ENCODE measurements at places on chromosomes 16 and 17.

DNA sequence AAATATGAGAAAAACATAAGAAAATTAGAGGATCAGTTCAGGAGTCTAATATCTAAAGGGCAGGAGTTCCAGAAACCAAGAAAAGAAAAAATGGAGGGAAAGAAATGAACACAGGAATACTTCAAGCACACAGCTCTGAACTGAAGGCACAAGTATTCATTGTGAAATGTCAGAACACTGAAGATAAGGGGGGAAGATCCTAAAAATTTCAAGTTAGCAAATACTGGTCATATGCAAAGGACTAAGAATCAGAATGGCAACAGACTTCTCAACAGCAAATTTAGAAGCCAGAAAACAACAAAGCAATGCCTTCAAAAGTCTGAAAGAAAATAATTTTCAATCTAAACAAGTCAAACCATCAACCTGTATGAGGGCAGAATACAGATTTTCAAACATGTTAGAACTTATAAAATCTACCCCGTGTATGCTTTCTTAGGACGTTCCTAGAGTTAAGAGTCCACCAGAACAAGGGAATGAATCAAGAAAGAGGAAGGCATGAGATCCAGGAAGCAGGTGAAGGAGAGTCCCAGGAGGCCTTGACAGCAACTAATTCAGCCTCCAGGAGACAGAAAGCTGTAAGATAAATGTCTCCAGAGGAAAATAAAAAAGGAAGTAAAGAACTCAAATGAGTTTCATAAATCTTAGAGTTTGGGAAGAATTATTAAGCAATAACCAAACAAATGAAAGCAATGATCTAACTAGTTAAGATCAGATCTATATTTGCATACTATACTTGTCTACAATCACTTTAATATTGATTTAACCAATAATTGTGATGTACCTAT lies 2.8 kb downstream of the BRD7 start:
- peaks cover 42% of the 10 kb centered on the region for H3K36me3 ChIP-seq
- H3K27me3 ChIP-seq: no peaks in the 10 kb centered on the region
- H3K27ac ChIP-seq: peak overlapping the region; percentile 47
- H3K4me3 ChIP-seq: peak overlapping the region; percentile 9

DNA sequence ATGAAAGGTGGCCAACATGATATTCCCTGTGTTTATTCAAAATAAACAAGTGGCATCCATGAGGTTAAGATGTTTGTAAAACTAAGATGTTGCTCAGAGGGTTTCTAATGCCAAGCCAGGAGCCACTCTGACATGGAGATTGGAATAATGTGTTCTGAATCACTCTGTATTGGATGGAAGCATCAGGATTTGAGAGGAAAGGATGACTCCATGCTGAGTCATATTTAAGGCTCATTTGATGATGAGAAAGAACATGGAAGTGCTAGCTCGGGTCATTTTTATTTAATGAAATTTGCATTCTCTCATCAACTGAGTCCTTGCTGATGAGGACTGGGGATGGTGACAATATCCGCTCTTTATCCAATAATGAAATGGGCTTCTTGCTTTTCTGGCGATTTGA lies 6.2 kb downstream of the VAT1L start:
- H3K4me3 ChIP-seq: no peak overlapping the region
- no peak for DNase-seq
- no peaks in the 10 kb centered on the region for H3K4me1 ChIP-seq
- no peaks in the 10 kb centered on the region for H3K36me3 ChIP-seq
- H3K27me3 ChIP-seq: peaks cover 37% of the 10 kb centered on the region

DNA sequence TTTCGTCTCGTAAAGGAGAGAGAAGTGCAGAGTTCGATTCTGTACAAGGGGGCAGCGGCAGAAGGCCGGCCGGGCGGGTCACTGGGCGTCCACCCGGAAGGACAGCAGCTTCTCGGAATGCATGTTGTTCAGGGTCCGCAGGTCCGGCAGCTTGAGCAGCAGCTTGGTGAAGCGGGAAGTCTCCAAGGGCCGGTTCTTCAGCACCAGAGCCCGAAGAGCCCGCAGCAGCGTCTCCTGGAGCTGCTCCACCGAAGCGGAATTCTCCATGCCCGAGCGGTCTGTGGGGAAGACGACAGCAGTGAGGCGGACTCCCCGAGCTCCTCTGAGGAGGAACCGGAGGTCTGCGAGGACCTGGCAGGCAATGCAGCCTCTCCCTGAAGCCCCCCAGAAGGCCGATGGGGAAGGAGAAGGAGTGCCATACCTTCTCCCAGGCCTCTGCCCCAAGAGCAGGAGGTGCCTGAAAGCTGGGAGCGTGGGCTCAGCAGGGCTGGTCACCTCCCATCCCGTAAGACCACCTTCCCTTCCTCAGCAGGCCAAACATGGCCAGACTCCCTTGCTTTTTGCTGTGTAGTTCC lies 7.3 kb downstream of the NR1D1 start:
- peaks cover 42% of the 10 kb centered on the region for H3K4me1 ChIP-seq
- DNase-seq: no peak
- peaks cover 40% of the 10 kb centered on the region for H3K36me3 ChIP-seq
- H3K27ac ChIP-seq: no peak overlapping the region
- H3K4me3 ChIP-seq: no peak overlapping the region

- H3K4me3 ChIP-seq: no peak overlapping the region
- DNase-seq: no peak
- no peak overlapping the region for H3K27ac ChIP-seq
- H3K4me1 ChIP-seq: peaks cover 9% of the 10 kb centered on the region
- H3K27me3 ChIP-seq: peaks cover 29% of the 10 kb centered on the region
Observed at GRCh38 chr17:45950888-45951287, 48.2 kb upstream of the STH start.

DNA sequence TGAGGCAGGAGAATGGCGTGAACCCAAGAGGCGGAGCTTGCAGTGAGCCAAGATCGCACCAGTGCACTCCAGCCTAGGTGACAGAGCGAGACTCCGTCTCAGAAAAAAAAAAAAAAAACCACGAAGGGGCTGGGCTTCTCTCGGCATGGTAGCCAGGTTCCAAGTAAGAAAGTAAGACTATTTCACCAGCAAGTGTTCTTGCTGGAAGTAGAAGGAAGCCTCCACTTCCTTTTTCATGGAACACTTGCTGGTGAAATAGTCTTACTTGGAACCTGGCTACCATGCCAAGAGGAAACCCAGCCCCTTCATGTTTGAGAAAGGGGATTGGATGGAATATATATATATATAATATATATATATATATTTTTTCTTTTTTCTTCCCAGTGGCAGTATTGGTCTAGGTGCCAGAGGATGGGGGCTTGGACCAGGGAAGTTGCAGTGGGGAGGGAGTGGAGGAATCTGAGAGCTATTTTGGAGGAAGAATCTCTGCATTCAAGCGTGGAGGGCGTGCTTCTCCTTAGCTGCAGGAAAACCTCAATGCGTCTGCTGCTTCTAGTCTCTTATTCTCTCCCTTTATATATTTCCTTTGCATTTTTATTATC lies 7.2 kb upstream of the N4BP1 start:
- H3K36me3 ChIP-seq: no peaks in the 10 kb centered on the region
- H3K27ac ChIP-seq: no peak overlapping the region
- H3K27me3 ChIP-seq: no peaks in the 10 kb centered on the region

DNA sequence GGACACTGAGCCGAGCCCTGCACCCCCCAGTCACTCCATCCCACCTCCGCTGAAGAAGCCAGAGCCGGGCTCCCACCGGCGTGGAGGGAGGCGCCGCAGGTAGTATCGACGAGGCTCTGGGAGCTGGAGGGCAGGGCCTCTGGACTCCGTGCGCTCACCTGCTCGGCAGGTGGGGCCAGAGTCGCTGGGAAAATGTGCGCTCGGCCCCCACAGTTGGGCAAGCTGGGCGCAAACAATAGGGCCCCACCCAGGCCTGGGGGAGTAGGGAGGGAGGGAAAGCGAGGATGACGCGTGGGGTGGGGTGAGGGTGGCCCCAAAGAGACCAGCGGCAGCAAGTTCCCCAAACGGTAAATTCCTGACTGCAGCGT lies 668 bp downstream of the JUP start:
- H3K4me1 ChIP-seq: peaks cover 33% of the 10 kb centered on the region
- H3K27me3 ChIP-seq: peaks cover 29% of the 10 kb centered on the region
- H3K27ac ChIP-seq: no peak overlapping the region
- no peaks in the 10 kb centered on the region for H3K36me3 ChIP-seq
- DNase-seq: no peak

DNA sequence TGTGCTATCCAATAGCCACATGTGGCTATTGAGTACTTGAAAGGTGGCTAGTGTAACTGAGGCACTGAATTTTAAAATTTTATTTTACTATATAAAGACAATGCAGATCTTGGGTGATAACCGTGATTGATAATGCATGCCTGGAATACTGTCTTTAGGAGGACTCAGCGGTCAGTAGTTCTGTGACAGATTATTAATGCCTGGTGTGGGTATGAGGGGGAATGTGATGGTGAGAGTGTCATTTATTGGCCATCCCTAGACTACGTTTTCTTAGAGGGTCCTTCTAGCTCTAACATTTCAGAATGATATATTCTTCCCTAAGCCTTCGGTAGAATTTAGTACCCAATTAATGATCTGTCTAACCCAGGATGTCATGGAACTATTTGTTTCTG lies 157.6 kb downstream of the CPPED1 start:
- peak overlapping the region; percentile 96 for H3K27ac ChIP-seq
- DNase-seq: no peak
- peaks cover 3% of the 10 kb centered on the region for H3K36me3 ChIP-seq
- H3K27me3 ChIP-seq: no peaks in the 10 kb centered on the region
- H3K4me1 ChIP-seq: peaks cover 21% of the 10 kb centered on the region

DNA sequence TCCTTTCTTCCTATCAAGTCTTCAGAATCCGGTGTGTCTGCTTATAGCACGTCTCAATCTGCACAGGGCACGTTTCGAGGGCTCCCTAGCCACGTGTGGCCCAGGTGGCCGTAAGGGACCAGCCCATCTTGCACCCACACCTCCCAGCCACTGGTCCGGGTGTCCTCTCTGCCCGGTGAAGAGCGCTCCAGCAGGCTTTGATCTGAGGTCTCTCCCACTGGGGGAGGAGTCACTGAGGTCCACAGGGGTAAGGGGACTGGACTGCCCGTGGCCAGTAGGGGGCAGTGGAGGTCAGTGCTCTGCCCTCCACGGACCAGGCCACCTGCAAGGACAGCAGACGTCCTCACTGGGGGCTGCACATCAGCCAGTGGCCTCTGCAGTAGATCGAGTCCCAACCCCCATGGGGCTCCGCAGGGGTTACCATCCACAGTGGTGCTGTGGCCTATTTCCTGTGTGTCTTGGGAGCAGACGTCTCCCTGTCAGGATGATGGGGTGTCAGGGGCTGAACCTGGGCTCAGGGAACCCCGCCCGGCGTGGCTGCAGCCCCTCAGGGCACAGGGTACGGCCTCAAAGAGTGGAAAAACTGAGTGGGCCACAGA lies 204.1 kb upstream of the CIBAR2 start:
- peak; percentile 60 for DNase-seq
- peaks cover 7% of the 10 kb centered on the region for H3K4me1 ChIP-seq

DNA sequence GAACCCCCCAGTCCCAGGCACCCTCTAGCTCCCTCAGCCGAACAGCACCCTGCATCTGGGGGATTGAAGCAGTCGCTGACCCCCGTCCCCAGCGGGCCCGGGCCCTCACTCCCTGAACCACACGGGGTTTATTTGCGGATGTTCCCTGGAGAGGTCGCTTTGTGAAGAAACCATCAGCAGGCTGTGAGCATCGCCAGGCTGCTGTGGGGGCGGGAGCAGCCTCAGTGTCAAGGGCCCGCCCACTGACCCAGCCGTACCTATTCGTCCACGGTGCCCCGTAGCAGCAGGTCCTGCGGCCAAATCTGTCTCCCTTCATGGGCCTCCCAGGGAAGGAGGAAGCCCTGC lies 6.4 kb upstream of the RAB40C start:
- H3K27me3 ChIP-seq: no peaks in the 10 kb centered on the region
- H3K4me1 ChIP-seq: peaks cover 6% of the 10 kb centered on the region
- peaks cover 11% of the 10 kb centered on the region for H3K36me3 ChIP-seq
- DNase-seq: no peak
- no peak overlapping the region for H3K4me3 ChIP-seq

DNA sequence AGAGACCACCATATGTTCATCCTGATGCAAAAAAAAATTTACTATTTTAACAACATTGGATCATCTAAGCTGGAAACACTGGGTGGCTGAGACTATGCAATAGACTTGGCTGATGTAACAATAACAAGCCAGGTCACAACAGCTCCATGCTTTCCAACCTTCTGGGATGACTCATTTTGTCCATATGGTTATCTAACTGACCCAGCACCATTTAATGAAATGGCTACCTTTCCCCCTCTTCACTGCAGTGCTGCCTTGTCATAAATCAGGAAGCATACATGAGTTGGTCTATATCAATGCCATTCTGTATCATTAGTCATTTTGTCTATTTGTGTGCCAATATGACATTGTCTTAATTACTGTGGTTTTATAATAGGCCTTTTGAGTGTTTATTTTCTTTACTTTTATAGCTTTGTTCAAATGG lies 217.6 kb upstream of the KCNJ16 start:
- H3K36me3 ChIP-seq: no peaks in the 10 kb centered on the region
- H3K27ac ChIP-seq: no peak overlapping the region
- DNase-seq: no peak
- H3K27me3 ChIP-seq: no peaks in the 10 kb centered on the region

- H3K4me3 ChIP-seq: no peak overlapping the region
- H3K4me1 ChIP-seq: no peaks in the 10 kb centered on the region
- no peak for DNase-seq
- H3K36me3 ChIP-seq: no peaks in the 10 kb centered on the region
- no peak overlapping the region for H3K27ac ChIP-seq
Observed at GRCh38 chr17:54785643-54786268, 114.9 kb upstream of the TOM1L1 start.

DNA sequence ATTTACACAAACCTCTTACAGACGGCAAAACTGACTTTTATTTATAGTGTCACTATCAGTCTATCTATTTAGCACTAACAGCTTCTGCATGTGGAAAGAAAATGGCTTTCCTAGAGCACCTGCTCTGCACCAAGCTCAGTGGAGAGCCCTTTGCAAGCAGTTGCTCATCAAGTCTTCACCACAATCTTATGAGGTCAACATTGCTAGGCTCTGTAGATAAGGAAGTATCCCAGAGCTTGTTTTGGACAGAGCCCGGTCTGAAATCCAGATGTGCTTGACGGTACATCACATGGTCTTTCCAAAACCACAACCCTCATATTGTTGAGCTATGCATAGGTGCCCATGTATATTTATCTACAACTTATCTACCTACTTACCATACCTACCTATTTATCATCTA lies 572.7 kb upstream of the CDH5 start:
- H3K4me3 ChIP-seq: no peak overlapping the region
- H3K4me1 ChIP-seq: no peaks in the 10 kb centered on the region
- H3K27ac ChIP-seq: no peak overlapping the region
- H3K27me3 ChIP-seq: no peaks in the 10 kb centered on the region
